ENCODE measurements at places on chromosomes 1 and 21.

GRCh38 chr21:34579411-34579810, 35.5 kb downstream of the RCAN1 start:
- ATAC-seq: no peak

GRCh38 chr1:29832936-29833335, 596.6 kb downstream of the PTPRU start:
- no peak for ATAC-seq

DNA sequence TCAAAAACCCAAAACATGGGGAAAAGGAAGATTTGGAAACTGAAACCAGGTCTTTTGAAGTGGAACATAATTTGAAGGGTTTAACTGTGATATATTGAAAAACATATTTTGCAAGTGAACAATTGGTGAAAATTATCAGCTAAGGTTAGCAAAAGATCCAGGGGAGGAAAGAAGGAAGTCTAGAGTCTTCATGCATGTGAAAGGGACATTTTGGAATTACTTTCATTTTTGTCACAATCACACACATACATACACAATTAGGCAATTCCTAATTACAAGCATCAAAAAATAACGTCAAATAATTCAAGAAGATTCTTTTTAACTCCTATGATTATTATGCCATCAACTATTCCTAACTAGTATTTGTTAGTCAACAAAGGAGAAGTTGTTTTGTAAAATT, 64.7 kb upstream of the NFIA start:
- no peak for ATAC-seq

GRCh38 chr1:43370564-43370963, 2.8 kb upstream of the ELOVL1 start:
- ATAC-seq: no peak

- ATAC-seq: no peak
Measured at GRCh38 chr1:22889213-22889827, 83.3 kb downstream of the LACTBL1 start.

GRCh38 chr1:111739925-111740765, 950 bp upstream of the INKA2 start:
- peak; percentile 71 for ATAC-seq

- no peak for ATAC-seq
Measured at GRCh38 chr1:98210064-98210463, 289.2 kb upstream of the DPYD start.

DNA sequence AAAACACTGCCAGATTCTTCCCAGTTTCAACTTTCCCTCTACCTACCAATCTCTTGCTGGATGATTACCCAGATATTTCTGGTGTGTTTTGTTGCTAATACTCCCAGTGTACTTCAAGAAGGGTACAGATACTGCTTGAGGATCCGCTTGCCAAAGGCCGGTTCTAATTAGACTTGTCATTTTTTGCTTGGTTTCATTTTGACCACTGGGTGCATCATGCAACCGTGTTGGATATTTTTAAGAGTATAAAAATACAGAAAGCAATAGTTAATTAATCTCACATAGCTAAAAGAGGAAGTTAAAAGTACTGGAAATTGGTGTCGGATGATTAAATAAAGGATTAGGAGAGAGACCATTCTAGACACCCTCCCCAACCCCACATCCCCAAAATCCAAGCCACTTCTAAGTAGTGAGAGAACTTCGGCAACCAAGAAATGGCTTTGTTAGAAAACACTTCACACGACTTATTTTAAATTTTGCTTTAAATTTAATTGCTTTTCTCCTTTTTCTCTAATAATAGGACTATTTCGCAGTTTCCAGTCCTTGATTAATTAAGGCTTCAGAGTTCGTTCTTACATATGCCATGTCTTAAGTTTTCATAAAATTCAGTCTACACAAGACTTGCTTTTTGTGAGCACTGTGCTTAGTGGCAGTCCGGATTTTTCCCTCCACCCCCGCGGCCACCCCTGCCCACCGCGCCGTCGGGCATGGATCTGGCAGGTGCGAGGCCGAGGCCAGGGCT, 2.5 kb upstream of the CDKN2C start:
- ATAC-seq: no peak

GRCh38 chr1:44485229-44485933, 80.3 kb downstream of the RNF220 start:
- peak; percentile 75 for ATAC-seq

GRCh38 chr21:30408782-30409494, 13.1 kb downstream of the KRTAP13-1 start:
- ATAC-seq: no peak

DNA sequence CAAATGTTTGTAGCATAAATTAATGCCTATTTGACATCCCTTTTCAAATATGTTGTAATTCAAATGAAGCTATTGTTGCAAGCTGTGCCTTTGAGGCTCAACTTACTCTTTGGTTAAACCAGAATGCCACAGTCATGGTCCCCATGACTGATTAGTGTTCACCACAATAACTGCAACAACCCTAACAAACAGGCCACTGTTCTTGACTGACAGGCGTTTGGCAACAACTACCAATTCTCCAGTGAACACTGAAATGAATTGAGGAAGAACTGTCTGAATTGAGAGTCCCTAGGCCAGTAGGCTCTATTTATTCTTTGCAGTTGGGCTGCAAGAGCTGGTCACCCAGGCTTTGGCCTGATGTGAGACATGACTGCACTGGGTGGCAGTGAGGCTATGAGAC, 6.6 kb upstream of the TMEM167B start:
- no peak for ATAC-seq

- ATAC-seq: no peak
Measured at GRCh38 chr1:19425646-19426239, 59.6 kb downstream of the CAPZB start.

GRCh38 chr1:219000631-219001030, 173.0 kb upstream of the LYPLAL1 start:
- ATAC-seq: no peak

DNA sequence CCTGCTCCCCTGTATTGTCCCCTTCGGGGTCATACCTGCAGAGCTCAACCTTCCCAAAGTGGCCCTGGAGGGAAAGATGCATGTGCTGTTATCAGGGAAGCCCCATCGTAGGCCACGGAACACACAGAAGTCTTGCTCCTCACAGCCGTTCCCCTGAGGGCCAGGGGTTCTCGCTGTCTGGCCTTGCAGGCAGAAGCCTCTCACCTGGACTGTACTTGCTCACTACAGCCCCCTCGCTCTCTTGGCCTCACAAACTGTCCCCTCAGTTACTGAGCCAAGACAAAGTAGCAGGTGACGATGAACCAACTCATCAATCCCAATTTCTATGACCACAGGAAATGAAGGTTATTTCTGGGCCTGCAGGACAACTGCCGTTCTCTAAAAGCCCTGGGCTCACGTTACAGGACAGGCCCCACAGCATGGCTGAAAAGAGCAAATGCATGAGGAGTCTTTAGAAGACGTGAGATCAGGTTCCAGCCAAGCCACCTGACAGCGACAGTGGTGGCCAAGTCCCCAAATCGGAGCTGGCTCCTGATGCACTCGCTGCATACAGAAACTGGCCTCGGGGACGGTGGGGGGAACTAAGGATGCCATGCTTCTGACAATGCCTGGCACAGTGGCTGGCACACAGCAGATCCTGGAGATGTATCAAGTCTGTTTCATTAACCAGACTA, 95.0 kb downstream of the RAVER2 start:
- no peak for ATAC-seq
